Testis (tissue), 5 donors: ENCODE measurements at places on chromosomes 5 and 9. TPM values are rescaled to one million over a fixed set of nuclear protein-coding genes. Genes with fewer than 3 reads are reported as not detected.

The TTC1 gene
- polyA plus RNA-seq, result 50.3 TPM

The C1QTNF3 gene
- polyA plus RNA-seq, result 31.3 TPM

The ACER2 gene
- polyA plus RNA-seq, result 3.8 TPM

The BASP1 gene
- polyA plus RNA-seq, result 5.6 TPM

The CER1 gene
- polyA plus RNA-seq, result not detected

The GMCL2 gene
- 53.5 TPM for polyA plus RNA-seq

The CEMIP2 gene
- 18.3 TPM for polyA plus RNA-seq

The MYO10 gene
- 37.8 TPM for polyA plus RNA-seq

The SNX30 gene
- 26.3 TPM for polyA plus RNA-seq

The DBH gene
- polyA plus RNA-seq, result not detected

The NUTM2G gene
- 2.7 TPM for polyA plus RNA-seq

The SPIN1 gene
- 93.7 TPM for polyA plus RNA-seq

The MCTP1 gene
- polyA plus RNA-seq, result 7.4 TPM

The TMEM215 gene
- 5.2 TPM for polyA plus RNA-seq

The CCL21 gene
- polyA plus RNA-seq, result 76.3 TPM

The ZNF658 gene
- polyA plus RNA-seq, result 5.1 TPM

The C5orf52 gene
- polyA plus RNA-seq, result 35.0 TPM

The TGFBR1 gene
- polyA plus RNA-seq, result 30.8 TPM

The PRLR gene
- 1.6 TPM for polyA plus RNA-seq

The CDH9 gene
- polyA plus RNA-seq, result not detected

The PHF24 gene
- 44.8 TPM for polyA plus RNA-seq

The BAAT gene
- 0.13 TPM for polyA plus RNA-seq

The RIC1 gene
- polyA plus RNA-seq, result 25.6 TPM

The CATSPER3 gene
- 56.6 TPM for polyA plus RNA-seq

The CMBL gene
- 16.1 TPM for polyA plus RNA-seq

The ORM2 gene
- 2.3 TPM for polyA plus RNA-seq

The TRMT10B gene
- polyA plus RNA-seq, result 4.9 TPM

The ECSCR gene
- 13.9 TPM for polyA plus RNA-seq

The ADCY2 gene
- polyA plus RNA-seq, result 10.5 TPM
